ENCODE measurements at places on chromosomes 7 and 10. TPM values are rescaled to one million over a fixed set of nuclear protein-coding genes. Genes with fewer than 3 reads are reported as not detected.

DNA sequence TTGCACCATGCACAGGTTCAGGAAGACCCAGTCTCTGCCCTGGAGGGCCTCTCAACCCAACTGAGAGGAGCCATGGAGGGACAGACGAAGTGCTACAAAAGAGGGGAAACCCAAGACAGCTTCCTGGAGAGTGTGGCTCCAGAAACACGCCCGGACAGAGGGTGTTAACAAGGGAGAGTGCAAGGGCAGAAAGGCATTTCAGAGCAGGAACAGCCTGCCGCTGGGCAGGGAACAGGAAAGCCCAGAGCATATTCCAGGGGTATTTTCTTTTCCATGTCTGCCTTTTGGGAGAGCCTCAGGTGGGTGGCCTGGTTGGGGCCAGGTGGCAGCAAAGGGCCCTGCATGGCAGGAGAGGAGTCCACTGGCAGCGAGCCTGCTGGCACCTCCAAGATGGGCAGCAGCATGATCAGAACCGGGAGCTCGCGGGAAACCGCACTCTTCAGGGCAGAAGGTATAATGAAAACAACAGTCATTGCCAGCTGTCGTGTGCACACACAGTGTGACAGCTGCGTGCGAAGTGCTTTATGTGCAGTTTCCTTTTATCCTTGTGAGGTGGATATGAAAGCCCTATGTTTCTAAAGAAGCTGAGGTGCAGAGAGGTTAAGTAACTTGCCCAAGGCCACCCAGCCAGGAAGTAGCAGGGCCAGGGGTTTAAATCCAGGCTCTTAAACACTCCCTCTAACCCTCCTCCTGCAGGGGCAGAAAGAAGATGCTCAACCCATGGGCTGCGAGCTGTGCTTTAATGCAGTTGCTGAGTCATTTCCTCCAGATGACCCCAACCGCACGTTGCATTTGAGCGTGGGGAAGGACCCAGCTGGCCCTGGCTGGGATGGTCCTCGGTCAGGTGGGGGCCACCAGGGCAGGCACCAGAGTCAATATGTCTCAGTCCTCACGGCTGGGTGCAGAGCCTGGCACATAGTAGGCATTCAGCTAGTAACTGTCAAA lies 128.6 kb downstream of the OAT start:
- no peaks in the 10 kb centered on the region for H3K27me3 ChIP-seq
- peaks cover 27% of the 10 kb centered on the region for H3K4me1 ChIP-seq
- H3K36me3 ChIP-seq = no peaks in the 10 kb centered on the region
- H3K27ac ChIP-seq = peak overlapping the region; percentile 49
- peak; percentile 83 for DNase-seq

Gene NPSR1
- not detected for polyA plus RNA-seq

Gene TSPAN33
- 55.4 TPM for polyA plus RNA-seq

GRCh38 chr7:140348161-140348849 lies 50.0 kb downstream of the SLC37A3 start:
- H3K27ac ChIP-seq = no peak overlapping the region
- H3K4me1 ChIP-seq = no peaks in the 10 kb centered on the region
- no peak for DNase-seq

Gene FUOM
- 47.9 TPM for polyA plus RNA-seq

Gene ZNF488
- not detected for polyA plus RNA-seq

GRCh38 chr7:30266686-30267085 lies 17.7 kb upstream of the ZNRF2 start:
- H3K27me3 ChIP-seq = no peaks in the 10 kb centered on the region
- no peak overlapping the region for H3K27ac ChIP-seq
- no peak for DNase-seq
- H3K36me3 ChIP-seq = no peaks in the 10 kb centered on the region
- no peaks in the 10 kb centered on the region for H3K4me1 ChIP-seq

DNA sequence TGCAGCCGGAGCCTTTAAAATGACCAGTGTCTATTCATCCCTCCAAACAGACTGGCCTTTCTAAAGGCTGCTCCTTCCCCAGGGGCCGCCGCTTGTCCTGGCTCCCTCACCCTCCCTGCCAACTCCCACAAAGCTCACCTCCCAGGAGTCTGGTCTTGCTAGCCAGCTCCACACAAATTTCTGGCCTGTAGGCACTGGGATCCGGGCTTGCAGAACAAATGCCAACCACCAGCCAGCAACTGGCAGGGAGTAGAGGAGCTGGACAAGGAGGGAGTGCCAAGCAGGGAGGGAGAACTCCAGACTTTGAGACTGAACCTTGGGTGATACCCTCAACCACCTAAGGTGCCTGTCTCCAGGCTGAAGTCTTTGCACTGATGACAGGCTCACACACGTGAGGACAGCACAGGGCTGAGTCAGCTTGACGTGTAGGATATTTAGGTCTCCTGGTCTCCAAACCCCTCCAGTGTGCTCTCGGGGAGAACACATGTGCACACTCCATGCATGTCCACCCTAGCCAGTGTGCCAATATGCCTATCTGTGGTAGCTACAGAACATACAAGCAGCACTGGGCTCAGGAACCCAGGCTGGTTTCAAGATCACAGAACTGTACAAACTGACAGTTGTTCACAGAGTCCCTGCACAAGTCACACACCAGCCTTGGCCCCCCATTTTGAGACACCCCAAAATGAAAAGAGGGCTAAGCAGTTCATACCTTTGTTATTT lies 6.0 kb downstream of the PAX2 start:
- peaks cover 22% of the 10 kb centered on the region for H3K4me1 ChIP-seq
- no peak overlapping the region for H3K27ac ChIP-seq
- H3K36me3 ChIP-seq = no peaks in the 10 kb centered on the region
- H3K27me3 ChIP-seq = peaks cover 100% of the 10 kb centered on the region
- DNase-seq = no peak

DNA sequence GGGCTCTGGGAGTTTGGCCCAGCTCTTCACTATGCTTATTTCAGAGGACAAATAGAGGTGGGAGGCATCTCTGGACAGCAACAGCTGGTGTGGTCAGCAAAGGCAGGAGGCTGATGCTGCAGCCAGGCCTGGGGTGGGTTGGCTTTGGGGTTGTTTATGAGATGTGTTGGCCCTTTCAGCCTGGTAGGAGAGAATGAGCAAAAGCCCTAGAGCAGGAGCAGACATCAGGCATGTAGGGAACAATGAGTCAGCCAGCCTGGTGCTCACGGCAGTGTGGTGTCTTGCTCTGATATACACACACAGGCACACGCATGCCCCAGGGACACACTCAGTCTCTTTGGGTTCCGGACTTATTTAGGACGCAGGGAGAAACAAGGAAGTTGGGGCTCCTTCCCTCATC lies 157.1 kb downstream of the PRKCQ start:
- no peak overlapping the region for H3K4me3 ChIP-seq
- no peaks in the 10 kb centered on the region for H3K27me3 ChIP-seq
- no peaks in the 10 kb centered on the region for H3K36me3 ChIP-seq
- H3K27ac ChIP-seq = no peak overlapping the region
- no peak for DNase-seq
- H3K4me1 ChIP-seq = no peaks in the 10 kb centered on the region

DNA sequence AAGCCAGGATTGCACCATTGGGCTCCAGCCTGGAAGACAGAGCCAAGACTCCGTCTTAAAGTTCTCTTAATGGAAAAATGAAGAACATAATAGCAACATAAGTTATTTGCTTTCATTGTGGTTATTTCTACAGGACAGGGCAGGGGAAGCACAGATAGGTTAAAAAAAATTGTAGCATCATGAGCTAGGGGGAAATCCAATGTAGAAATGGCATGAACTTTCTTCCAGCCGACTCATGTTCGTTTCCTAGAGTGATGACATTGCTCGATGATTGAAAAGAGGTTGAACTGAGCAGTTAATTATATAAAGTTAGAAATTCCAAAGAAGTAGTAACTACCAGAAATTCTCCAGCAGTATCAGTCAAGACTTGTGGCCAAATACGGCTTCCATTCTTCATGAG lies 64.9 kb downstream of the DAGLB start:
- no peaks in the 10 kb centered on the region for H3K27me3 ChIP-seq
- H3K4me1 ChIP-seq = peaks cover 75% of the 10 kb centered on the region
- peak overlapping the region; percentile 51 for H3K27ac ChIP-seq

Gene UBE2H
- polyA plus RNA-seq = 13.5 TPM

DNA sequence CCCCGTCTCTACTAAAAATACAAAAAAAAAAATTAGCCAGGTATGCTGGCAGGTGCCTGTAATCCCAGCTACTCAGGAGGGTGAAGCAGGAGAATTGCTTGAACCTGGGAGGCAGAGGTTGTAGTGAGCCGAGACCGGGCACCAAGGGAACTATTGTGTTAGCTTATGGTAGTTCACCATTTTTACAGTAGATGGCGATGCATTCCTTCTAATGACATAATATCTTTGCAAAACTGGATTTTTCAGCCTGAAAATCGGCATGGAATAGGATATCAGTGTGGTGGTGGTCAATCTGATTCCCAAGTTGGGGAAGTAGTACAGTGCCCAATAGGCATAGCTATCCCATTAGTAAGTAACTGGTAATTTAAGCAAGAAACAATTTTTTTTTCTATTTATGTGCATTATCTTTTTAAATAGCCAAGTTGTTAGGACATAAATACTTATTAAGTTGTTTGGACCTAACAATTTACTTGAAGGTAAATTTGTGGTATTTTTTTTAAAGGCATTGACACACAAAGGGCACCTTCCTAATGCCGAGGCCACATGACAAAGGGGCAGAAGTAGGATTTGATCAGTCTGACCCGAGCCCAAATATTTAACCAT lies 17.6 kb upstream of the IMPDH1 start:
- H3K27me3 ChIP-seq = peaks cover 19% of the 10 kb centered on the region
- H3K4me3 ChIP-seq = no peak overlapping the region
- H3K36me3 ChIP-seq = no peaks in the 10 kb centered on the region

GRCh38 chr10:78433766-78434535 lies 400.3 kb downstream of the RPS24 start:
- no peaks in the 10 kb centered on the region for H3K4me1 ChIP-seq
- no peak overlapping the region for H3K4me3 ChIP-seq
- DNase-seq = no peak
- H3K36me3 ChIP-seq = no peaks in the 10 kb centered on the region
- H3K27me3 ChIP-seq = no peaks in the 10 kb centered on the region
- H3K27ac ChIP-seq = no peak overlapping the region

Gene SLC29A4
- polyA plus RNA-seq = 2.2 TPM

DNA sequence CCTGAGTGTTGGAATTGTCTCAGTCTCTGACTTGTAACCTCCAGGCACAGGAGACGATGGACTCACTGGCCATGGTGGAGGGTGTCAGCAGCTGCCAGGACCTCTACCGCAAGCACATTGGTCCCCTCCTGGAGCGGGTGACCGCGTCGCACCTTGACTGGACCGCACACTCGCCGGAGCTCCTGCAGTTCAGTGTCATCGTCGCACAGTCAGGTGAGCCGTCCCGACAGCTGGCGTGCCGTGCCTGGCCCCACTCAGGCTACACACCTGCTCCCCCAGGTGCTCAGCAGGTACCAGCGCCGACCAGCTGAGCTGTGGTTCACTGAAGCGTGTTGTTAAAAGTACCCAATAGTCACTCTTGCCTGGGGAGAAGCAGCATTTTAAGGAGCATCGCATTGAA lies 36.7 kb upstream of the PRKAR1B start:
- H3K4me1 ChIP-seq = no peaks in the 10 kb centered on the region
- H3K27me3 ChIP-seq = no peaks in the 10 kb centered on the region
- H3K4me3 ChIP-seq = no peak overlapping the region
- DNase-seq = no peak

DNA sequence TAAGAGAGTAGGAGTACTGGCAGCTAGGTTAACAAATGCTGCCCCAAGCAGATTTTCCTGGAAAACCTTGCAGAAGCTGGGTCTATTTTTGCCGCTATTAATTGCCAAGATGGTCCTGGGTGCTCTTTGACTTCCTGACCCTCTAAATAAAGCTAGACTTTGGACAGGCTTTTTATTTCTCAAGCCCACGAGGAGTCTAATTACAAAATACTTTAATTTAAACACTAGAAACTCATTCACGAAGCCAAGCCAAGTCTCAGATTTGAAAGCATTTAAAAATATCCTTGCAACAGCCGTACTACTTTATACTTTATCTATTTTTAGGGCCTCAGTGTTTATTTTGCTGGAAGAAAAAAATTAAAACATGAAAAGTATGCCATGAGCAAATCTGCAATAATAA lies 45.1 kb downstream of the TMEM26 start:
- H3K36me3 ChIP-seq = no peaks in the 10 kb centered on the region
- no peak overlapping the region for H3K4me3 ChIP-seq
- H3K27me3 ChIP-seq = no peaks in the 10 kb centered on the region
- no peaks in the 10 kb centered on the region for H3K4me1 ChIP-seq
- no peak overlapping the region for H3K27ac ChIP-seq

GRCh38 chr7:55470261-55470660 lies 102.0 kb downstream of the VOPP1 start:
- no peak for DNase-seq
- H3K27ac ChIP-seq = peak overlapping the region; percentile 46
- H3K36me3 ChIP-seq = no peaks in the 10 kb centered on the region
- H3K4me1 ChIP-seq = peaks cover 21% of the 10 kb centered on the region
- no peaks in the 10 kb centered on the region for H3K27me3 ChIP-seq

- no peak for DNase-seq
- H3K36me3 ChIP-seq = peaks cover 10% of the 10 kb centered on the region
- no peaks in the 10 kb centered on the region for H3K4me1 ChIP-seq
These were observed 44.0 kb downstream of the KLHDC10 start for GRCh38 chr7:130114374-130114773.

- DNase-seq = no peak
- no peak overlapping the region for H3K4me3 ChIP-seq
- no peaks in the 10 kb centered on the region for H3K36me3 ChIP-seq
These were observed 189.2 kb upstream of the GLI3 start for GRCh38 chr7:42426163-42426562.

DNA sequence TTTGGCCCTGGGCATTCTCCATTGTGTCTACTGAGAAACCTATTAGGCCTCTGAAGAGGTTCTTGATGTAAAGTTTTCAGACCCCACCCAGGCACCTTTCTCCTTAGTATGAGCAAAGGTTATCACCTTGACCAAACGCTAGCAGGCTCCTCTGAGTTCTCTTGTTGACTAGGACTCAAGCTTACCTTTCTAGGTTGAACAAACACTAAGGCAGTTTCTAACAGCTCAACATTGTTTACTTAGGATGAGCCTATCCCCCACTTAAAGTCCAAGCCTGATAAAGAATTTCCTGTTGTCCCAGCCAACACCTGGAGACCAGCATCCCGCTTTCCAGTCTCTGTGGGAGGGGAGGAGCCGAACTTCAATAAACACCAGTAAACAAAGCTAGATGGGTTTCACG lies 26.3 kb upstream of the ITGB8 start:
- no peak overlapping the region for H3K27ac ChIP-seq
- H3K4me3 ChIP-seq = no peak overlapping the region
- DNase-seq = no peak
- H3K36me3 ChIP-seq = no peaks in the 10 kb centered on the region
- H3K4me1 ChIP-seq = no peaks in the 10 kb centered on the region
- H3K27me3 ChIP-seq = no peaks in the 10 kb centered on the region

GRCh38 chr10:66440568-66440967 lies 485.3 kb upstream of the LRRTM3 start:
- H3K4me1 ChIP-seq = no peaks in the 10 kb centered on the region
- H3K36me3 ChIP-seq = no peaks in the 10 kb centered on the region
- H3K27ac ChIP-seq = no peak overlapping the region

- peaks cover 13% of the 10 kb centered on the region for H3K36me3 ChIP-seq
- no peak for DNase-seq
- H3K27ac ChIP-seq = no peak overlapping the region
- H3K27me3 ChIP-seq = no peaks in the 10 kb centered on the region
- H3K4me3 ChIP-seq = no peak overlapping the region
These were observed 43.0 kb downstream of the SUFU start for GRCh38 chr10:102546606-102547320.

All from spleen (tissue), 13 donors.